ENCODE measurements at places on chromosomes 12 and 14. TPM values are rescaled to one million over a fixed set of nuclear protein-coding genes. Genes with fewer than 3 reads are reported as not detected.

DNA sequence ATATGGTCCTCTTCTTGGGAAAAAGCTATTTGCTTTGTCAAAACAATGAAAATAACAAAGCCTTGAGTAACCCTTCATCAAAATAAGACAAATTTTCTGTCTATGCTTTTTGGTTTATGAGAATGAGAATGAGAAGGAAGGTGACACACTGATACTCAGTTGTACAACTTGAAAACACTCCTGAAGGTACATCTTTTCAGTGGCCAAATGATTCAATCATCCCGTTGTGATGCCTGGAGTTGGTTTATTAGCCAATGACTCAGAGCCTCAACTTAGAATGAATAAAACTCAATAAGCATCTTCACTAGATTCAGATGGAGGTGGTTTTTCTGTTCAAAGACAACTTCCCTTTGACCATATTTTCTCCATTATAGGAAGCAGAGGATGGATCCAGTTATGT lies 7.8 kb upstream of the CALM1 start:
- no peak for DNase-seq

DNA sequence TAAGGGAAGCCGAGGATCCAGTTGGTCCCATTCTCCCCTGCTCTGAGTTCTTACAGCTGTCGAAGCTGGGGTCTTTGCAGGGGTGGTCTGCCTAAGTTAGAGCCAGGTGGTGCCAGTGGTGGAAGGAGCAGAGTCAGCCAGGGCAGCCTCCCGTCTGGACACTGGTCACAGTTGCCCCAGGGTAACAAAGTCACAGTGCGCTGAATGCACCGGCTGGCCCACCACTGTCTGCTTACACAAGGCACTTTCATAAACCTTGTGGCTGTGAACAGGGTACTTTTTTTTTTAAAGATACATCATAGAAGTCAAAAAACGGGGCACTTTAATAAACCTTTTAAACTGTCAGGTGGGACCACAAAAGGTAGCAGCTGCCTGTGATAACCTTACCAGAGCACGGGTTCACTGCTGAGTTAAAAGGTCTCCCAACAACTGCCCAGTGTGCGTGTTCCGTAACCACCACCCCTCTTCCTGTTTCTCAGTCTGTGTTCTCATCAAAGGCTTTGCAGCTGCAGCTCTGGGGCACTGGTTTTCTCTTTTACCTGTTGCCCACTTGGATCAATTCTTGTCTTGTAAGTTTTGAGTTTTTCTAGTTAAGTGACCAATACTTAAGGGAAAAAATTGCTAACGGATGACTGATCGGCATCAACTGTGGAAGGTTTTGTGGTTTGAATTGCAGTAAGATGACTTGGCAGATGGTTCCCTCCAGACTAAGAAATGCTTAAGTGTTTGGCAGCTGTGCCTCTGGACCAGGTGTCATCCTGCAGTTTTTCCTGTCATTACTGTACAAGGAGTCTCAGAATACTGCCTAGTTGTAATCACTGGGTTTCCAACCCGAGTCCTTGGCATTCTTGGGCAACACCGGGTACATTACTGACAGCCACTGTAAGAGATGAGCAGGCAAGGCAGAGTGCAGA lies 55.9 kb downstream of the DYNC1H1 start:
- DNase-seq = no peak

GRCh38 chr12:21339921-21340320 lies 5.2 kb upstream of the SLCO1A2 start:
- DNase-seq = no peak

- DNase-seq = no peak
These were observed 180.1 kb downstream of the C12orf50 start for GRCh38 chr12:87849074-87849473.

DNA sequence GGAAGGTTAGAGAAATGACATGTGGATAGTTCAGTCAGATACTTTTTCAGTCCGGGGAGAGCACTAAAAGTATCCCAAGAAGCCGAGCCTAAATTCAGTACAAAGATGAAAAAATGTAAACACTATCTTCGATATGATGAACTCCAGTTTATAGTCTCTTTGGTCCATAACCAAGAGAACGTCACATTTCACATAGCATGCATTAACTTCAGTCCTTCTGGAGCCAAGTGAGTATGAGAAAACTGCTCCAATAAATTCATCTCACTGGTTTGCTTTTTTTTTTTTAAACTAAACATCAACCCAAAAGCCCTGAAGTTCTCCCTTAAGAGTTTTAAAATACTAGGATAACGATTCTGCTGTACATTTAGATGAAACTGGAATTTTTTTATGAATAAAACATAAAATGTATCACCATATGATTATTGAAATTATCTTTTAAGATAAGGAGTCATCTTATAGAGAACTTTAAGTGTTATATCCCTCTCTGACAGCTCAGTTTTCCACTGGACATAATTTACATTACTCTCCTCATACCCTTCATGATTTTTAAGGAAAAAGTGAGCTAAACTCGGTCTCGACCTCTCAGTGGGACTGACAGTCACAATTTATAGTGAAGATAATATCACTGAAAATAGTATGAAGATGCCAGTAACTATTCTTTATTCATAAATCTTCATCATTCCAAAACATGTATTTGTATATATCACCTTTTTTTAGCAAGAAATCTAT lies 841.5 kb upstream of the FLRT2 start:
- DNase-seq = no peak

DNA sequence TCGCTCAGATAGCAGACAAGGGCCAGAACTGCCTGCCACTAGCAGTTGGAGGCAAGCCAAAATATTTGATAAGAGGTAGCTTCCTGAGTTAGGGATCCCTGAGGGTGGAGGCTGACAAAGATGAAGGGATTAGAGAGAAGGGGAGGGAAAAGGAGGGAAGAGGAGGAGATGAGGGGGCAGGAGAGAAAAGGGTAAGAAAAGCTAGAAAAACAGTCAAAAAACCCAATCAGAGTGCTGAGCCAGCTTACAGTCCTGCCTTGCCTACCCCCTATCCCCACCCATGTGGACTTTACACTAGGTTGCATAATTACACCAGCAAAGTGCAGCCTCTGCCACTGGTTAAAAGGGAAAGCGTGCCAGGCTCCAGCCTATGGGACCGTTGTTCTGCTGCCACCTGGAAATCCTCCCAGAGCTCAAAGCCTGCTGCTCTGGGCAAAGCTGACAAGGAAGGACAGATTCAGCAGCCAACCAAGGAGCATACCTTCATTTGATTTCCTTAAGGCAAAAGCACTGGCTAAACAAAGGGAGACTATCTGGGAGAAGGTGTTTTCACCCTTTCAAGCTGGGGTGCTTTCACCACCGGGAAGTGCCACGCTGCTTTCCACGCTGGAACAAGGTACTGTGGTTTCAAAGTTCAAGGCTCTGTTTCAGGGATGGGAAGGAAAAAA lies 3.8 kb upstream of the NUMB start:
- no peak for DNase-seq

GRCh38 chr12:72168851-72169250 lies 103.3 kb upstream of the TRHDE start:
- DNase-seq = no peak

- DNase-seq = no peak
These were observed 782.5 kb downstream of the C12orf50 start for GRCh38 chr12:87246726-87247125.

DNA sequence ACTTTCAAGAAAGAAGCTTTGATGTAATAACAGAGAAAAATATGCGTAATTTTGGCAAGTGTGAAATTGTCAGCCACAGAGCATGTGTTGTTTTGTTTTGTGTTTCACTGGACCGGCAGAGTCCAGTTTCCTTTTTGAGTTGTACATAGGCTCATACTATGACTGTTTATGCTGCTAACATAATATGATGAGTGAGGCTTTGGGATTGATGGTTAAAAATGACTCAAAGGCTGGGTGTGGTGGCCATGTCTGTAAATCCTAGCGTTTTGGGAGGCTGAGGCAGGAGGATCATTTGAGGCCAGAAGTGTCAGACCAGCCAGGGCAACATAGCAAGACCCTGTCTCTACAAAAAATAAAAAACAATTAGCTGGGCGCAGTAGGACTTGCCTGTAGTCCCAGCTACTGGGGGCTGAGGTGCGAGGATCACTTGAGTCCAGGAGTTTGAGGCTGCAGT lies 487.9 kb downstream of the PCNX1 start:
- no peak for DNase-seq

DNA sequence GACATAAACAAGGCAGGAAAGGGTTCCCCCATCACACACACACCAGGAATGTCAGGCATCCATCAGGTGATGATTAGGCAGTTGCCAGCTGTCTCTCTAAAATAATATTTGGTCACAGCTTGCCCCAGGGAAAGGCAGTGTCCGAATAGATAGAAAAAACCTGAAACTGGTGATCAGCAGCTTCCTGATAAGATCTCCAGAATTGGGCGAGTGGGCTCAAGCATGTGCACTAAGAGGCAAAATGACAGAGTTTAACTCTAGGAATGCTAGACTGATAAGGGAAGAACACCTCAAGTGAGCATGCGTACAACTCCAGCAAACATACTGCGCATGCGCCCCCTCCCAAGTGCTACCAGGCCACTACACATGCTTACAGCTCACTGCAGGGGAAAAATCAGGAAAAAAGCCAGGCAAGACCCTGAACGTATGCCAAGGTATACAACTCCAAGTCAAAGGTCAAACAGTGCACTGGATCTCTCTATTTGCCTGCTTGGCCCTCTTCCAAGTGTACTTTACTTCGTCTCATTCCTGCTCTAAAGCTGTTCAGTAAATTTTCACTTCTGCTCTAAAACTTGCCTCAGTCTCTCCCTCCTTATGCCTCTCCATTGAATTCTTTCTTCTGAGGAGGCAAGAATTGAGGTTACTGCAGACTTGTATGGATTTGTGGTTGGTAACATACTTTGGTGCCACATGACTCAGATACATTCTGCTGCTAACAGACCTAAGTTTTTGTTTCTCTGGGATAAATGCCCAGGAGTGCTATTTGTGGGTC lies 73.5 kb upstream of the VASH1 start:
- no peak for DNase-seq

- DNase-seq = peak; percentile 99
These were observed at the start of gene ACIN1 for GRCh38 chr14:23094666-23095195. ACIN1 (minus strand) TSS chr14:23095136; CDS start chr14:23095112, 24 bp downstream.

DNA sequence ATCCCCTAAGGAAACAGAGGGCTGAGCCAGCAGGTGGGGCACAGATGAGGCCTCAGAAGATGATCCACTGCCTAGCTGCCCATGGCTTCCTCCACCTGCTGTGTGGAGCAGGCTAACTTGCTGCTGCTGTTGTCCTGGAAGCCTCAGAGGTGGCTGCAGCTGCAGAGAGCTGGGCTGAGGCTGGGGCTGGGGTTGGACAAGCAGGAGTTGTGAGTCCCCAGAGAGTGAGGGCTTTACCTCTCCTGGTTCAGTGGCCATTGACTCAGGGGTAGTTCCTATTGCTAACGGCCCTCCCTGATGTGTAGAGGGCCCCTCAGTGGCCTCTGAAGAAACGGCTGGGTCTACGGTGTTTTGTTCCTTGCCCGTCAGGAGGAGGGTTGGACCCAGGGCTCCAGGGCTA lies 13.7 kb upstream of the PRKAG1 start:
- DNase-seq = no peak

GRCh38 chr14:99602788-99603415 lies 1.1 kb downstream of the CCDC85C start:
- DNase-seq = no peak

- no peak for DNase-seq
These were observed 8.9 kb downstream of the CORO1C start for GRCh38 chr12:108722463-108722862.

The PYGL gene
- total RNA-seq = 2.0 TPM

The SYCP3 gene
- 0.47 TPM for total RNA-seq

The OR4K14 gene
- total RNA-seq = not detected

The CSRP2 gene
- not detected for total RNA-seq

The KLRC1 gene
- not detected for total RNA-seq

The AQP6 gene
- total RNA-seq = not detected

The NR1H4 gene
- total RNA-seq = not detected

The PIWIL1 gene
- not detected for total RNA-seq

The KITLG gene
- total RNA-seq = not detected

Data from T-helper 17 cell (primary cell).